ENCODE measurements at places on chromosomes 13 and 19.

- DNase-seq, result no peak
Measured at GRCh38 chr13:110509971-110510786, 51.3 kb downstream of the RAB20 start.

GRCh38 chr19:55487924-55488687 lies at the start of gene SSC5D:
Gene SSC5D, plus strand, starts transcription at chr19:55488436. Its CDS starts 154 bp downstream, at chr19:55488590.
- DNase-seq, result no peak

- DNase-seq, result no peak
Measured at GRCh38 chr19:3359015-3359918, 7.1 kb upstream of the NFIC start.

GRCh38 chr13:44618326-44618725 lies 42.2 kb upstream of the TSC22D1 start:
- DNase-seq, result no peak

DNA sequence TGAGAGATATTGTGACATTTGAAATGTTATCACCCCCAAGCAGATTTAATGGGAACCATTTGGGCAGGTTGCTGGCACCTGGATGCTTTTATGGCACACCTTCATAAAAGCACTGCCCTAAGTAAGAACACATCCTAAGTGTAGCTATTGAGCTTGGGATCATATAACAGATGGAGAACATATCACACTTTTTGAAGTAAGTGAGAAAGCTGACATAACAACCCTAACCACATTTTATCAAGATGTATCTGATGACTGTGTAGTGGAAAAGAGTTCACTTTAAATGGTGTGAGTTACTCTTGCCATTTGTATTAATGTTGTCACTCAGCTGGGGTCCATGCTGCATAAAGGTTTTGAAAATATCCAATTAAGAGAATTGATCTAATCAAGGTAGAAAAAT lies 287.9 kb downstream of the DCLK1 start:
- no peak for DNase-seq

DNA sequence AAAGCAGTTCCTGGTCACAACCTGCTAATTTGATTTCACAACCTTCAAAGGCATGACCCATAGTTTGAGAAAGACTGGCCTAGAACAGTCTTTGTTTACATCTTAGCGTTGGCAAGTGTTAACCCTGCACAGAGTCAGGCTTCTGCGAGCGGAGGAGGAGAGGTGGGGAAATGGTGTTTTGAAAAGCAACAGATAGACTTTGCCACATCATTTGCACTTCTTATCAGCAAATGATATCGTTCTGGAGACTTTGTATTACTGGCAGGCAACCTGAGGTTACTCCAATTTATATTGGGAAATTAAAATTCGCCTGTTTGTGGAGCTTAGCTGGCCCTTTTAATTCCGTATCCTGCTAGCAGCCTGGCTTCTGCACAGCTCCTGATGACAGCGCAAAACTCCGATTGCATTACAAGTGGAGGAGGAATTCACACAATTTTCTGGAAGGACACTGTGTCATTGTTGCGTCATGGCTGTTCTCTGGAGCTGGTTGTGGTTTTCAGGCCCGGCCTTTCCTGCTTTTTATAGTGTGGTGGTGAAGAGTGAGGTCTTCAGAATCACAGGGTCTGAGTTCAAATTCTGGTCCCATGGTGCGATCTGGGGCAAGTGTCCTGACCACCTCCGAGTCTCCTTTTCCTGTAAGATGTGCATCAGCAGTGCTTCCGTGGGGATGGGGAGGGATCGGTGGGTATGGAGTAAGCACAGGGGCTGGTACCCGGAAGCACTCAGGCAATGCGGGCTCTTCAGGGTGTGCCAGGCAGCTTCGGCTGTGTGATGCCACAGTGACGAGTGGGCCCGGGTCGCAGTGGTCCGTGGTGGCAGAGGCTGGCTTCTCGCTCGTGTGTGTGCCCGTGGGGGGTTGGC lies 49.1 kb upstream of the EHD2 start:
- peak; percentile 97 for DNase-seq

GRCh38 chr13:26956522-26957142 lies 196.0 kb upstream of the GPR12 start:
- no peak for DNase-seq

DNA sequence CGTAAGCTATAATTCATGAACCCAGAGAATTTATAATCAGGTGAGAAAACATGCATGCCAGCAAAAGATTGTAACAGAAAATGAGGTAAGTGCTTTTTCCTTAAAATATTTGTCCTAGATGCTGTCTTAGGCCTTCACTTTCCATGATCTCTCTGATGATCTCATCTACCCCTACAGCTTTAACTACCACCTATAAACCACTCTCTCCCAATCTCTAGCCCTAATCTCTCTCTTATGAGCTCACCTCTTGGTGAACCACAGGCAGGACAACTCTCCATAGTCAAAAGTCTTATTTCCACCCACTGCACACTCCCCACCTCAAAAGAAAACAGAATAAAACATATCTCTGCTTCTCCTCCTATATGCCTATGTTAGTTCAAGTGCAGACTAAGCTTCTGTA lies 137.1 kb downstream of the SLC7A1 start:
- DNase-seq, result no peak

DNA sequence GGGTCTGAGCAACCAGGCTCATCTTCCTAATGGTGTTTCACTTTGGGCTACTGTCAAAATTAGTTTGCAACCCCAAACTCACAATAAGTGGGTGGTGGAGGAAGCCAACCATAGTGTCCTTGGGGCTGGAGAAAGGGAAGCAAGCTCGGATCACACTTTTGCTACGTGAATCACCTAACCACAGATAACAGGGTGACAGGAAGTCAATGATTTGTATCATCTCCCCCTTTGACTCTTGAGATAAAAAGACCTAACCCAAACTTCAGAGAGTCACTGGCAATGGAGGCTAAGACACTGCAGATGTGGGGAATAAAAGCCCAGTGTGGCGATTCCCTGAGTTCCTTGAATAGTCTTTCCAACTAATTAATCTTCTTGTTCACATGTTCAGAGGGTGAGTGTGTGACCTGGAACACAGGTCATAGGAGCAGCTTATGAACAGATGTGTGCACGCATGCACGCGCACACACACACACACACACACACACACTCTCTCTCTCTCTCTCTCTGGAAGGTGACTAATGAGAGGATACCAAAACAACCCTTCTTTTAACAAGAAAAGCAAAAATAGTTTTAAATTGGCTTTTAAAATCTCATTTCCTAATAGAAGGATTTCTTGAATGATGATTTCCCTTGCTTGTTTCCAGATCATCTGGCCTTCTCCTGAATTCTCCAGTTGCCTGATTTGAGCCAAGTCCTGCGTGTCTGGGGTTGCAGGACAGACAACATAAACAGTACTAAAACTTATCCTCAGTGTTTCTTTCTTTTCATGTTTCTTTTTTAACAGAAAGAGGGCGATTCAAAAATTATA lies 21.2 kb upstream of the DOCK9 start:
- no peak for DNase-seq

- DNase-seq, result no peak
Measured at GRCh38 chr13:78326633-78327032, 276.7 kb downstream of the POU4F1 start.

DNA sequence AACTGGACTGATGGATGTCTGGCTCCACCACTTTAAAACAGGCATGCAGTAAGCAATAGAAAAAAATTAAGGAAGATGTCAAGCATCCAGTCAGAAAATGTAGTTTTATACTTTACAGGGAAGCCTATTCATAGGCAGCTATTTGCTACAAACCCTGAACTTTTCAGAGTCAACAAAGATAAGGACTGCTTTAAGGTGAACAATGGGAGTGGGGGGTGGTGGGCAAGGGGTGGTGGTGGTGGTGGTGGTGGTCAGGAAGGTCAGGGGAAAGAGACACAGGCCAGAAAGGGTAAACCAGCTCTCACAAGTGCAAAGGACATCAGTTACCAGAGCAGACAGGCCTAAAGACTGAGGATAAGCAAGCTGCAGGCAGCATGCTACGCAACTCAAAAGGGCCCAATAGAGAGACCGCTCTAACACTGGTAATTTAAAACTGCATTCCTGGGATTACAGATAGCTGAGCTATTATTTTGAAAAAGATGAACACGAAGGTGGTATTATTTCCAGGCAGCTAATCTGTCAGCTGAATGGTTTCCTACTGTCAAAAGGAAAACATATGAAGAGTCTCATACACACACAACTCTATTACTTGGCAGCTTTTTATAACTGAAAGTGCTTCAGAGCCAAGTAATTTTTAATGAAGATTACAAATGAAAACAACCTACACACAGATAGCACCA lies 14.8 kb downstream of the BRD4 start:
- no peak for DNase-seq

GRCh38 chr19:47446534-47447469 lies 24.9 kb downstream of the SLC8A2 start:
- no peak for DNase-seq

DNA sequence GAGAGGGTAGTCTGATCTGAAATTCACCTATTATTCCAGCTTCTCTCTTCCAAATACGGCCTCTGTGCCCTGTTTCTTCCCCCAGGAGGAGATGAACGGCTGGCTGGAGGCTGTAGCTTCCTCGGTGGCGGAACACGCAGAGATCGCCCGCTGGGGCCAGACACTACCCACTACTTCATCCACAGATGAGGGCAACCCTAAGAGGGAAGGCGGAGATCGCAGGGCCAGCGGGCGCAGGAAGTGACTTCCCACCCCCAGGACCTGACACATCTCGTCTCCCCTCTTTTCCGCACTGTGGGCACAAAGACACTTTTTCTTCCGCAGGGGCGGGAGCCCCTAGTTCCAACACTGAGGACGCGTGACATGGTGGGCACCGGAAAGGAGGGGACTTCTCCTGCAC lies 1.3 kb upstream of the SHKBP1 start:
- no peak for DNase-seq

DNA sequence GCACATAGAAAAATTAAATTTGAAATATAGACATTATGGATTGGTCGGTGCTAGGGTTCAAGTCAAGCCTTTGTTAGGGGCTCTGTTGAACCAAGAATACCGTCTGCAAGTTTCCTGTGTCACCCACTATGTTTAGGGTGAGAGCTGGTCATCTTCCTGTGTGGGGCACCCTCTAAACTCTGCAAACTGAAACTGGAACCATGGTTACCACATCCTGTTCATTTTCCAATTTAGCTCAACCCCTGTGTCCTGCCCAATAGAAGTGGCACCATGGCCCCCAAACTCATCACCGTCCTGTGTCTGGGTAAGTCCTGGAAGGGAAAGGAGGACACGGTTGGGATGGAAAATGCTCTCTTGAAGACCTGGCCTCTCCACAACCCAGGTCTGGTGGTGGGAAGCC lies 29.9 kb downstream of the LAIR2 start:
- DNase-seq, result no peak

GRCh38 chr19:33691030-33691427 lies 69.3 kb downstream of the CHST8 start:
- DNase-seq, result no peak

DNA sequence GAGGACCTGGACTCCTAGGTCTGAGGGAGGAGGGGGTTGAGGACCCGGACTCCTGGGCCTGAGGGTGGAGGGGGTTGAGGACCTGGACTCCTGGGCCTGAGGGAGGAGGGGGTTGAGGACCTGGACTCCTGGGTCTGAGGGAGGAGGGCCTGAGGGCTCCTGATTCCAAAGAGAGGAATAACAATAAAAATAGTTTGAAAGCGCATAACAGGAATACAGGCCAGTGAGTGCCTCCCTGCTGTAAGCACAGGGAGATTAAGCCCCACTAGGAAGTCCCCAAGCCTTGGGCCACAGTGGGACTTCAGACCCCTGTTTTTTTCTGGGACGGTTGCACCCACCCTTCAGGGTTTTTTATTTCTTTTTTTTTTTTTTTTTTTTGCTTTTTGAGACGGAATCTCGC lies 1.2 kb upstream of the SBK2 start:
- DNase-seq, result no peak

GRCh38 chr19:6088602-6089049 lies 21.7 kb downstream of the RFX2 start:
- DNase-seq, result no peak

DNA sequence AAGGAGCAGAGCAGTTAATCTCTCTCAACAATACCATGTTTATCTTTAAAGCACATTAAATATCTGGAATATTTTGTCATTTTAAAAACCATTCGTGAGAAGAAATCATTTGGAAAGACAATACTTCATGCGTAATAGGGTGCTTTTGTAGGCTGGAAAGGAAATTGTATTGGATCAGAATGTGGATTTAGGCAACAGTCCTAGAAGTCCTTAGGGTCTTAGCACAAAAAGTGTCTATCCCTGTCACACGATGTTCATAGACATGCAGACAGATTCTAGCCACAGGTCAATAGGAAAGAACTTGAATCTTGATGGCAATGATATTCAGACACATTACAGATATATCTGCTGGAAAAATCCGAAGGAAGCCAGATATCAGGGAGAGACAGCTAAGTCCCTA lies 156.0 kb downstream of the KCTD12 start:
- no peak for DNase-seq

- DNase-seq, result no peak
Measured at GRCh38 chr13:81874253-81874652, 1533.3 kb upstream of the SPRY2 start.

DNA sequence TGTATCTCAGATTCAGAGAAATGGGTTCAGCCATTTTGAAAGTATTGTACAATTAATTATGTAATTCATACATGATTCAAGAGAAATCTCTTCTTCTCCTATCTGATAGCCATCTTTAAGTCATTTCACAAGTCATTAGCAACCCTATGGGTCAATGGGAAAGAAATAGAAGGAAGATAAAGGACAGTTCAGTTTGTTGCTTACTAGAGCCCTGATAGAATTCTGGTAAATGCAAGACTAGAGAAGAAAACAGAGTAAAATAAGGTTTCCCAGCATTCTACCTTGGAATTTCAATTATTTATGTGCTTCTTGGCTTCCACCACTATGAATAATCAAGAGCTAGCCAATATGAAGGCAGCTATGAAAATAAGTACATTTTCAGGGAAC lies 117.7 kb downstream of the LHFPL6 start:
- no peak for DNase-seq

- DNase-seq, result no peak
Measured at GRCh38 chr13:70424428-70424827, 316.2 kb upstream of the KLHL1 start.

DNA sequence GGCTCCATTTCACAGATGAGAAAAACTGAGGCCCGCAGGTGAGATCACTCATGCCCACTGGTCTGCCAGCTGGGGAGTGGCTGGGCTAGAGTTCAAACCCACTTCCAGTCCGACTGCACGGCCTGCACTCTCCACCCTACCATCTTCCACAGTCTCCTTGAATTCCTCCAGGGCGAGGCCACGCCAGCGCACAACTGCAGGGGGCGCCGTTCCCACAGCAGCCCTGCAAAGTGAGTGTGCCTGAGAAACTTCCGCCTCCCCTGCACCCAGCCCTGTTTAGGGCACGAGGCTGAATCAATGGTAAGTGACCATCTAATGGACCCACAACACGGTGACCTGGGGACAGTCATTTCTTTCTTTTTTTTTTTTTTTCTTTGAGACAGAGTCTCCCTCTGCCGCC lies 829 bp upstream of the ATCAY start:
- DNase-seq, result no peak

DNA sequence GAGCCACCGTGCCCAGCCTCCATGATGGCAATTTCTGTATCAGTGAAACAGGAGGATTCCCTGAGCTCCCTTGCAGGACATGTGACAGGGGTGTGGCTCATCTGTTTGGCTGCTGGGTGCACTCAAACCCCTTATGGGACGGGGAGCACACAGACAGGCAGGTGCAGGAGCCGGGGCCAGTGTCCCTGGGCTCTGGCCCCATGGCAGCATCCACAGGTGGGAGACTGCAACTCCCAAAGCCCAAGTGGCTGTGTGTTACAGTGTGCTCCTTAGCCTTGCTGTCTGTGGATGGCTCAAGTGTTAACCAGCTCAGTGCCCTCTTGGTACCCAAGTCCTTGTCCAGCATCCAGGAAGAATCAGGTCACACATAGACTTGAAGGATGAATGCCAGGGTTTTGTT lies 14.6 kb downstream of the MBD3L1 start:
- DNase-seq, result no peak
